ENCODE measurements at places on chromosomes 5 and 9.

DNA sequence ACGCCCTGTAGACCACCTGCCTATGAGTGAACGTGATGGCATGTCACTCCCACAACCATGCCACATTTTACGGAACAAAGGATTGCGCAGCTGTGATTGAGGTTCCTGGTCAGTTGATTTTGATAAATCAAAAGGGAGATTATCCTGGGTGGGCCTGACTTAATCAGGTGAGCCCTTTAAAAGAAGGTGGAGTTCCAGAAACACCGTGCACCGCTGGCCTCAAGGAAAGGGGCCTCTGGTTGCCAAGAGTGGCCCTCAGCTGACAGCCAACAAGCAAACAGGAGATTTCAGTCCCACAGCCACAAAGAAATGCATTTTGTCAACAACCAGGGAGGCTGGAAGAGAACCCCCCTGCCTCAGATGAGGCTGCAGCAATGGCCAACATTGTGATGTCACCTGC is 19.0 kb downstream of the TRIM7 start:
- DNase-seq, result no peak

DNA sequence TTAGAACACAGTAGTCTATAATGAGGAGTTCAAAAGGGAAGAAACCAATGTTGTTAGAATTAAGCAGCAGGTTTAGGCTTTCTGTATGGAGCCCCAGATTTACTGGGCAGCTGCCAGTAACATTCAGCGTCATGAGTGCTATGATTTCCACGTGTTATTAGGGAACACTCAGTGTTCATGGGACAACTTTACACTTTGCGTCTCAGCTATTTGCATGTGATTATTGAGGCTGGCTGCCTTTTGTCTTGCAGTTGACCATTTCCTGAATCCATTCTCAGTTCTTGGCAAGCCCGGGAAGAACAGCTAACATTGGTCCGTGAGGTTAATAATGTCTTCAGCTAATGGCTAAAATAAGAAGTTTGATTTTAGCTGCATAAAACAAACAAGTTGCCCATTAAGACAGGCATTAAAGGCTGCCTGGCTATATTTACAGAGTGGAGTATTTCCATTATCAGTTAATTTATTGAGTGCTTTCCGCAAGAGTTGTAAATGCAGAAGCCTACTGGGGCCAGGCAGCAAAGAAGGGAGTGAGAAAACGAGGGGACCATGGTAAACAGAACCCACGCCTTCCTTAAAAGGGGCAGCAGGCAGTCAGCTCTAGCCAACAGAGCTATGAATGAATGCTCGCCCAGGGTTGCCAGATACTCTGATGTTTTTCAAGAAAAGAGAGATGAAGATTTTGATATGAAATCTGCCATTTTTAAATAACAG is 120.9 kb downstream of the PIP5K1B start:
- no peak for DNase-seq

- DNase-seq, result no peak
Measured at GRCh38 chr9:6655036-6655435, 9.5 kb upstream of the GLDC start.

DNA sequence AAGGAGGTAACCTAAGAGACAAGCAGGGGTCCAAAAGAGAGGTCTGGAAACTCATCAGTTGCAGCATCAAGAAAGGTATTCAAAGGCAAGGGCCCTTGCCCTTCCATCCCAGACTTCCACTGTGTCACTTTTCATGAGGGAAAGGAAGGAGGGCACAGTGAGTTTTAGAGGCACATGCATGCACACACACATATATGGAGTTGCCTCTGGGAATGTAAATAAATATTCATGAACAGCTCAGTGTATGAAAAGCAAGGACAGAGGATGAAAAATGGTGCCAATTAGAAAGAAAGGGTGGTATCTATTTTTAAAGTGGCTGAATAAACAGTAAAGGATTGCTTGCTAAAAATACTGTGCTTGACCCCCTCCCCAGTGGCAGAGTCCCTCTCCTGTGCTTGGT is 105.3 kb upstream of the LRRTM2 start:
- DNase-seq, result no peak

- no peak for DNase-seq
Measured at GRCh38 chr5:159916841-159917761, 819 bp downstream of the ADRA1B start.

GRCh38 chr9:19231126-19231903 is 822 bp downstream of the DENND4C start:
- no peak for DNase-seq

DNA sequence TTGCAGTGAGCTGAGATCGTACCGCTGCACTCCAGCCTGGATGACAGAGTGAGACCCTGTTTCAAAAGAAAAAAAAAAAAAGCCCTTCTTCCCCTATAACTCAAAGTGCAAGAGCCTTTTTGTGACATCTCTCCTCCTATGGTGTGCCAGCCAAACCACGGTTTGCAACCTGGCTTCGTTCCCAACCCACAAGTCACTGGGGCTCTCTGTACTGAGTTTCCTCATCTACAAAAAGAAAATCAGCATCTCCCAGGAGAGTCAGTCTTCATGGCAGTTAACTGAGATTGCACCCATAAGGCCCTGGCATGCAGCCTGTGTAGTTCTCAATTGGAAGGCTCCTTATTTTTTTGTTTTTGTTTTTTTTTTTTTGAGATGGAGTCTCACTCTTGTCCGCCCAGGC is 14.8 kb downstream of the ODF2 start:
- DNase-seq, result no peak

GRCh38 chr5:126849101-126849678 is 72.3 kb downstream of the LMNB1 start:
- DNase-seq, result no peak

DNA sequence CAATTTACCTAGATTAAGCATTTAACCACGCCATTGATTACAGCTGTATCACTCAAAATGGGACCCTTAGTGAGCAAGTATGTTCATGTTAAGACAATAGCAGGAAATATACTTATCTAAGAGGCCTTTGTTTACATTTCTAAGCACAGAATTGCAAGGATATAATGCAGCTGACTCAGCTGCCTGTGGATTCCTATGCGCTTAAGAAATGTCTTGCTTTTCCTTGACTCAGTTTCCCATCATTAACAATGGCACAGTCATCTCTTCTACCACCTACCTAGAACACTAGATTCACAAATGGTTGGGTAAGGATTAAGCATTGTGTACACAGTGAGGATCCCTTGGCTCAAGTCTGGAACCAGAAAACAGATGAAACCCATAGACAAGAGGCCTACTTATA is 163.8 kb downstream of the TSSK1B start:
- no peak for DNase-seq

GRCh38 chr5:106680330-106680729 is 990.4 kb downstream of the EFNA5 start:
- no peak for DNase-seq

- no peak for DNase-seq
Measured at GRCh38 chr9:86672966-86673365, 274.3 kb downstream of the GAS1 start.

GRCh38 chr9:22210262-22210661 is 201.2 kb upstream of the CDKN2B start:
- no peak for DNase-seq

- no peak for DNase-seq
Measured at GRCh38 chr9:115930472-115930871, 223.1 kb upstream of the PAPPA start.

DNA sequence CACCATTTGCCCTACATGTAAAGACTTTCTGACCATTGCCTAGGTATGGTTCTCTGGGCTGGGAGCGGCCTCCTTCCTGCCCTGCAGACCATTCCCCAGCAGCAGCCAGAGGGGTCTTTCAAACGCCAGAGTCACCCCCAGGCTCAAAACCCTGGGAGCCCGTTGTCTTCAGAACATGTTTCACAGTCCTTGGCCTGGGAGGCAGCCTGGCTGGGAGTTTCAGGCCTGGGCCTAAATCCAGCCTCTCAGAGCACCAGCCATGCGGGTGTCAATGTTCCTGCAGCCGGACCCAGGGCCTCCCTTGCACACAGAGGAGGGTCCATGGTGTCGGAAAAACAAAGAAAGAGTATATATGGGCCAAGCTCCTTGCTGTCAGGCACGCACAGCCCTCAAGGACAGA is 145.2 kb upstream of the FOXD4L5 start:
- DNase-seq, result no peak

DNA sequence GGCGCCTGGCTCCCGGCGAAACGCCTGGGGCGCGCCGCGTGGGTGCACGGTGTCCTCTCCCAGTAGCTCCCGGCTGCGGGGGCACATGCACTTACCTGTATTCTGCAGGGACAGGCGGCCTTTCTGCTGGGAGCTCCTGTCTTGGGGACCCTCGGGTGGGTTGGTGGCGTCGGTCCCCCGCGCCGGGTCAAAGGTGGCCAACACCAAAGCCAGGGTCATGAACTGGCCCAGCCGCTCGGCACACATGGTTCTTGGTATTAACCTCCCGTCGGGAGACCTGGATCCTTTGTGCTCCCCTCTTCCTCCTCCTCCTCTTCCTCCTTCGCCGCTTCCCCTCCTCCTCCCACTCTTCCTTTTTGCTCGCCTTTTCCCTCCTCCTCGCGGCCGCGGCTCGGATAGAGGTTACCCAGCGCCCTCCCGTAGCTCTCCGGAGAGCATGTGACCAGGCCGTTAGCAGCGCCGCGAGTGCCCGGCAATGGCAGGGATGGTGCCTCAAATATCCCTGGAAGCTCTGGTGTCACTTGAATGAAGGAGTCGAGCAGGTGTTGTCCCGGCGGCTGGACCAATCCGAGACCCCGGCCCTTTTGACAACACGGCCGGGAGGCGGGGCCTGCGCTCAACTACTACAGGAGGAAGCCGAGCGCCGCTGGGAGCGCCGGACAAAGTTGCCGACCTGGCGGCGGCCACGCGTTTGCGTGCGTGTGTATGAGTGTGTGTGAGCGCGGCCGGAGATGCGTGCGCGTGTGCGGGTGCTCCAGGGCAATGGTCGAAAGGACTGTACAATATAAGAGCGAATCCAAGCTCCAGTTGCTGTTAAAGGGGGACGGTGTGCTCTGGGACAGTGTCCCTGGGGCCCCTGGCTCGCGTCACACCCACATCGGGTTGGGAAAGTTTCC is at the start of gene STC2:
Gene STC2 (minus strand): TSS at position 467 of the 896 bp plus-strand sequence. CDS start 221 bp downstream, at position 246.
- no peak for DNase-seq

- DNase-seq, result no peak
Measured at GRCh38 chr5:150304481-150305081, 1.9 kb upstream of the ARSI start.

DNA sequence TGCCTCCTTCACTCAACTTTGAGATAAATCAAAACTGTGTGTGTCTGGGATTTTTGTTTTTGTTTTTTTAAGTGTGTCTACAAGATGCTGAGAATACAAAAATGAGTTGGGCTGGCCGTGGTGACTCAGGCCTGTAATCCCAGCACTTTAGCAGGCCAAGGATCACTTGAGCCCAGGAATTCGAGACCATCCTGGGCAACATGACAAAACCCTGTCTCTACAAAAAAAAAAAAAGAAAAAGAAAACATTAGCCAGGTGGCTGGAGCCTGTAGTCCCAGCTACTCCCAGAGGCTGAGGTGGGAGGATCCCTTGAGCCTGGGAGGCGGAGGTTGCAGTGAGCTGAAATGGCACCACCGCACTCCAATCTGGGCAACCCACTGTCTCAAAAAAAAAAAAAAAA is 21.0 kb downstream of the HNRNPK start:
- DNase-seq, result no peak

DNA sequence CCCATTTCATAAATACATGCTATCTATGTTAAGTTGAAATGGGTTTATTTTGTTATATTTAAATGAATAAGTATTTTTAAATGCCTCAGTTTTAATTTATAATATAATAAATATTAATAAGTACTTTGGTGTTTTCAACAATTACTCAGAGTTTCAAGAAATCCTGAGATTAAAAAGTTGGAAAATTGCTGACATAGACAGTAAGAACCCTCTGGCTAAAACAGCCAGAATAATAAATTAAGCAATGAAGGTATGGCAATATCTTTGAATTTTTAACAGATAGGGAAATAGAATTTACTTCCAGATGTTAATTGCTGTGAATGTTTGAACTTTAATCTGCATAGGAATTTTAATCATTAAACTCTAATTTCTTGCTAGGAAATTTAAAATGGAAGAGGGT is 83.6 kb downstream of the ZNF622 start:
- no peak for DNase-seq

- no peak for DNase-seq
Measured at GRCh38 chr5:83837265-83837907, 116.7 kb upstream of the HAPLN1 start.

DNA sequence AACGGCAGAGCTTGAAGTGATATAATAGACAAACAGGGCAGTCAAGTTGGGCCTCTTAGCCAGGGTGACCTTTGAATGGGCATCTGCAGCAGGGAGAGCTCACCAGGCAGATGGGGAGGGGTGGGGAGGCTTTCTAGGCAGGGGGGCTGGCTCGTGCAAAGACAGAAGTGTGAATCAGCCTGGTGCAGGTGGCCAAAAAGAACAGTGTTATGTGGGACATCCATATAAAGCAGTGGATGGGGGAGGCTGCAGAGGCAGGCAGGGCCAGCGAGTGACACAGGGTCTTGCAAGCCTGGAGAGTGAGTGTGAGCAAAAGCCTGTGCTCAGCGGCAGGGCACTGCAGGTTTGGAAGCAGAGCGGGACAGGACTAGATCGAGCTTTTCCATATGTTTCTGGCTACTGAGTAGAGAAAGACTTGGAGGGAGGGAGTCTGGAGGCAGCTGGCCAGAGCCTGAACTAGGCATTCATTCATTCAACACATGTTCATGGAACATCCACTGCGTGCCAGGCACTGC is 14.2 kb upstream of the TTLL11 start:
- DNase-seq, result no peak

DNA sequence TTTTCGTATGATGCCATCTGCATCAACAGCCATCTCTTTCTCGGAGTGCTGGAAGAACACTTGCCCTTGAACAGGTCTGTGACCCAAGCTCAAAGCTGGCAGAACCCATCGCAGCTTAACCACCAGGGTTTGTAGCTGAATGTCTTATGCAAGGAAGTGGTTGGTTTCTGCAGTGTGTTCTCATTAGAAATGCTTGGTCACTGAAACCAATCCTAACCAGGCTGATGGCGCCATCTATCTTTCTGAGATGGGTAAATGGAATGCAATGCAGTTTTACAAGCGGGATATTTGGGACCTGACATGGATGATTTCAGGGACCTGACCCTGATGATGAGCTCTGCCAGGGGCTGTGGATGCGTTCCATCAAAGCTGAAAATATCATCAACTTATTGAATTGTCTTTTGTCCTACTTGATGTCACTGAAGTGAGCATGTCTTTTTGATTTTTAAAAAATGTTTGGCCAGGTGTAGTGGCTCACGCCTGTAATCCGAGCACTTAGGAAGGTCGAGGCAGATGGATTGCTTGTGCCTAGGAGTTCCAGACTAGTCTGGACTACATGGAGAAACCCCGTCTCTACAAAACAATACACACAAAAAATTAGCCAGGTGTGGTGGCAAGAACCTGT is 28.7 kb downstream of the DMRT3 start:
- no peak for DNase-seq

GRCh38 chr9:21096901-21097255 is 19.1 kb upstream of the IFNB1 start:
- no peak for DNase-seq

GRCh38 chr9:37840560-37841194 is 40.1 kb downstream of the DCAF10 start:
- no peak for DNase-seq

DNA sequence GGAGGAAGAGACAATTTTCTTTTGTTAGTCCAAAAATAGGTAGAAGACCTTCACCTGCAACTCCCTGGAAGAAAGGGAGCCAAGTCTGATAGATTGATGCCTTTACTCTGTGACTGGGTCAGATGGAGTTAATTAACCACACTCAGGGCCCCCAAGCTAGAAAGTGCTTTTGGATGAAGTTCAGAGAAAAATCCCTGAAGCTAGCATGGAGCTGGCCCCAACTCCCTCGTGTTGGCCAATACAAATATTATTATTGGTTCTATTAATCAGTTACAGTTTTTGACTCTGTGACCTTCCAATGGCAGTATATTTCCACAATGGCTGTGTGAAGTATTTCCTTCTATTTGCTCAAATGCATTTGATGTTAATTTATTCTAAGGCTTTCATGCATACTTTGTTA is 1753.5 kb downstream of the EFNA5 start:
- DNase-seq, result no peak
